Retinal pigment epithelial cell (primary cell): ENCODE measurements at places on chromosomes 2 and 18.

DNA sequence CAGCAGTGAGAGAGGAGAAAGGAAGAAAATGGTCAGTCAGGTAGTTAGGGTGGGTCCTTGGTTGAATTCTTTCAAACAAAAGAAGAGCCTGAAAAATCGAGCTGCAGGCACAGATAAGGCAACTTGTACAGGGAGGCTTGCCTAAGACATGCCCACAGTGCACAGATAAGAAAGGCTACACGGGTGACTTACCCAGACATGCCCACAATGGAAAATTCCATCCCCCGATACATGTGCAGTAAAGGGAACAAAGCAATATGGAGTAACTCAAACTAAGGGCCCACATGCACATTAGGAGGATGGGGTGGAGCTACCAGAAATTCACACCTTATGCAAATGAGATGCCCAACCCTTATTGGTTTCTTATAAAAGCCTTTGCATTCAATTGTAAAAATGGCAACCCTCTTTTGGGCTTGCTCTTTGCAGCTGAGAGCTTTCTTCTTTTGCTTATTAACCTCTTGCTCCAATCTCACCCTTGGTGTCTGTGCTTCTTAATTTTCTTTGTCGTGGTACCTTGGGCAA lies 110.3 kb upstream of the RMP24 start:
- no peak for DNase-seq

DNA sequence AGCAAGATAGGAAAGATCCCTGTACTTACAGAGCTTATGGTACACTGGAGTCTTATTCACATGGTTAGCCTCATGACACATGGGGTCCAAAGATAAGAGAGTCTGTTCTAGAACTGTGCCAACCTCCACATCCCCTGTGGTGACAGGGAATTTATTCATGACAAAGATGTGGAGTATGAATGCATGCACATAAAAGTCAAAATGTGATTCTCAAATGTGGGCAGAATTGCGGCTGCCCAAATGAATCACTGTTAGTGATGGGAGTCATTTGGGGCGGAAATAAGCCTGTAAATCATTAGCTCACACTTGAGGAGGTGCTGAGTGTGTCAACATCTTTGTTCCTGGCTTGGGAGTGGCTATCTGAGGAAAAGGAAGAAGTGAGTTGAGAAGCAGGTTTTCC lies 560.6 kb downstream of the SLC4A3 start:
- no peak for DNase-seq

GRCh38 chr2:60560734-60561644 lies 7.5 kb upstream of the BCL11A start:
- DNase-seq, result no peak

- DNase-seq, result no peak
These were observed 904.8 kb upstream of the CHAC2 start for GRCh38 chr2:52862801-52863200.

DNA sequence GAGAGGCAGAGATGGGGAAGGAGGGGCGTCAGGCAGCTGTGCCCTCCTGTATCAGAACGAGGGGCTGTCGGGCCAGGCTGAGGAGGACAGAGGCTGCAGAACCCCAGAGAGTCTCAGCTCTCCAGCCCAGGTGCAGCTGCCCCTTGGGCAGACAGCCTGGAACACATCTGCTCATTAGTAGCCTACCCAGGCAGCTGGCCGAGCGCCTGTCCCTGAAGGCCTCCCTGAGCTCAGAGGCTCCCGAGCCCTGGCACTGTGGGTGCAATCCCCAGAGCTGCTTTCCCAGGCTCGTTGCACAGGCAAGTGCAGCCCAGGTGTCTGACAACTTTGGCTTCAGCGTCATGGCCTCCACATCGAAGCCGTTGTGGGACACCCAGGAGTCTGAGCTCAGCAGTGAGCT lies 13.1 kb upstream of the TMEM185B start:
- DNase-seq, result no peak

DNA sequence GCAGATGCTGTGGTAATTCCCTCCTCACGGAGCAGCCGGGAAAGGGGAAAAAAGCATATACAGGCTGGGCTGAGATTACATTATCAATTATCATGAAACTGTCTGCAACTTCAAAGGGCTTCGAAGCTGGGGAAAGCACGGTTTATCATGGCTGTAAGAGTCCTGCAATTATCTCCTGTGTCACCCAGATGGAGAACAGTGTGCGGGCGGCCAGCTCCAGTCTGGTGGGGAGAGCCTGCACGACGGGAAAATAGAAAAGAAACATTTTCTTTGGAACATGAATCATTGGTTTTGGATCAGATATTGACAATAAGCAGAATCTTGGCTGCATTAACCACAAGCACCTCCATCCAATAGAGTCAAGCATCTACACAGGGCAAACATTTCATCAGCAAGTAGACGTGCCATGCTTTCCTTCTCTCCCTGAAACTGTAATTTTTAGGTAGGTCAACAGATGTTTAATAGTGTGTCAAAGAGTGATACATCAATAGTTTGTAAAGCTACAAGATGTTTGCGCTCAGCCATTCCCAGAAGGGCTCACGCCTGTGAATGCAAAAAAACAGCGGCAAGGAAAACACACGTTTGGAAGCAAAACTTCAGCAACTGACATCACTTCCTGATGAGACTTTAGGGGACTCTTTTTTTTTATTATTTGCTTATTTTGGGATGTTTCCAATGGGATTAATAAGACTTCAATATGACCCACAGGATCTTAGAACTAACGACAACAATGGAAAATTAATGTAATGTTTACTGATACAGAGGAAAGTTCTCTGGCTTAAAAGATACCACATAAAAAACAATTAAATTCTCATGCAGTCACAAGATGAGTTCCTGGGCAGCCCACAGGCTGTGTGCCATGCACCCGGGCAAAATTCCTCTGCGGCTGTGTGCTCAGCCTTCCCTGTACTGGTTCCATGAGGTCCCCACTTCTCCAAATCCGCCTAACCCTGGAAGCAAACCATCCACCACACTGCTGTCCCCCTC lies 111.0 kb upstream of the SALL3 start:
- no peak for DNase-seq
